M059J (cell line): ENCODE measurements at places on chromosomes 5 and 9. TPM values are rescaled to one million over a fixed set of nuclear protein-coding genes. Genes with fewer than 3 reads are reported as not detected.
A peak's percentile ranks its signal among the peaks of the same experiment; 100 is the strongest.

TRIM36 gene
- total RNA-seq = 1.6 and 3.6 TPM in 2 replicates

ELOVL7 gene
- 7.1 and 8.0 TPM in 2 replicates for total RNA-seq

PCDHB6 gene
- 0.49 and 0.62 TPM in 2 replicates for total RNA-seq

PLEKHG4B gene
- total RNA-seq = 5.7 and 9.9 TPM in 2 replicates

DNA sequence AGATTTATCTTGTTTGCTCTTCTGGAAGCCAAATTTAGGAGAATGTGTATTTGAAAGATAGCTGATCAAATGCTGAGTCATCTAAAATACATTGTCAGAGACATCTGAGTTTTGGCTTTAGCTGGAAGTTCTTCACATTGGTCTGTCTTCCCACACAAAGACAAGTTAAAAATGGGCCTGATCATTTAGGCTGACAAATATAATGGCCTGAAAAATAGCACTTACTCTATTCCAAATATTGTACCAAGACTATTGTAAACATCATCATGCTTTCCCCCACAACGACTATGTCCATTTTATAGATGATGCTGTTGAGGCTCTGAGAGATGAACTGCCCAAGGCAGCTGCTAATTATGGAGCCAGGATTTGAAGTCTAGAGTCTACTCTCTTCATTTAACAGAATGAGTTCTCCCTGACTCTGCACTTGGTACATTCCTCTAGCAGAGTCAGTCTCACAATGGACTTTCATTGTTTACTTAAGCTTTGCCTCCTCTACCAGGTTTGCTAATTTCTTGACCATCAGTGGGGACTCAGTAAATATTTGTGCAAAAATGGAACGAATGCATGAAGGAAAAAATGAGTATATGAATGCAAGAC is 619.4 kb upstream of the KLF4 start:
- no peak for DNase-seq

- DNase-seq = no peak
These were observed 275.2 kb upstream of the CDH9 start for GRCh38 chr5:27313549-27313948.

DNA sequence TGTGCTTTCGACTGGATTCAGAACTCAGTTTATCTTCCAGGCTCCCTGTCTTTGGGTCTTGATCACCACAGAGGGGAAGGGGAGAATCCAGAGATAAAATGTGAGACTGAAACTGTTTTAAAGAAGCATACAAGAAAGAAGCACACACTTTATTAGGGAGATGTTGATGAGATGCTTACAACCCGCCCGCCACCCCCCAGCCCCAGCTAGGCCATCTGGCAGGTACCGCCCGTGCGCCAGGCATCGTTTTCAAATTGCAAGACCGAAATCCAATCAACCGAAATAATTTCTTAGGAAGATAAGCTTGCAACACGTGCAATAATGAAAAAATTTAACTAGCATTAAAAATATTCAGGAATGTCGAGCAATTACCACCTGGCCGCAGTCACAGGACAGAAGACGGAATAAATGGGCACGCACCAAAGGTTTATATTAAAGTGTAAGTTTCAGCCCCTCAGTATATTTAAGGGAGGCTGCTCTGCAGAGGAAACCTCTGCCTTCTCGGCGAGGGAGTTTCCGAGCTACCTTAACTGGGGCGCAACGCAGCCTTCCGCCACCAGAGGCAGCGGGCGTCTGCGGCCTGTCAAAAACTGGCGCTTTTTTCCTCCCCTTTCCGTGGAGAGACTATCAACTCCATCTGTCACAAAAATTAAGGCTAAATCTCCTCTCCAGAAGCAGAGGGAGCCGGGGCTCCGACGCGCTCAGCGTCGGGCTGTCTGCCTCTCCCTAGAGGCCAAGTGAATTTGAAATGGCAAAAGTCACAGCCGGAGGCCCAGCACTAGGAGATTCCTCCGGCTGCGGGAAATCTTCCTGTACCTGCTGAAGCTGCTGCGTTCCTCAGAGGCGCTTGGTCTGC is 996 bp upstream of the GAS1 start:
- DNase-seq = peak; percentile 79

- DNase-seq = no peak
These were observed 53.9 kb upstream of the AFAP1L1 start for GRCh38 chr5:149217803-149218155.

GRCh38 chr5:31531543-31531887 is 378 bp downstream of the DROSHA start:
- DNase-seq = peak; percentile 39

DNA sequence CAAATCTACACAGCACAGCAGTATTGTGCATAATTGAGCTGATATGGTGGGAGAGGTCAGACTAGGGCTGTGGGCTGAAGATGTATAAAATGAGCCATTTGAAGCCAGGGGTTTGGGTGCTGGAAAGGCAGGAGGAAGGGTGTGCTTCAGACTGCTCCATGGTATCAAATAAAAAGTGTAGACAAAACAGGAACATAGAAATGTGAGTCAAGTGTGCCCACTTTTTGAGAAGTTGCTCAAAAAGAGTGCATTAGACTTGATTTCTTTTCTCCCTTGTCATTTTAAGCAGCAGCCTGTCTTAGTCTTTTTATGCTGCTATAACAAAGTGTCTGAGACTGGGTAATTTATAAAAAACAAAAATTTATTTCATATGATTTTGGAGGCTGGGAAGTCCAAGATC is 55.8 kb upstream of the ZFAND5 start:
- no peak for DNase-seq

DNA sequence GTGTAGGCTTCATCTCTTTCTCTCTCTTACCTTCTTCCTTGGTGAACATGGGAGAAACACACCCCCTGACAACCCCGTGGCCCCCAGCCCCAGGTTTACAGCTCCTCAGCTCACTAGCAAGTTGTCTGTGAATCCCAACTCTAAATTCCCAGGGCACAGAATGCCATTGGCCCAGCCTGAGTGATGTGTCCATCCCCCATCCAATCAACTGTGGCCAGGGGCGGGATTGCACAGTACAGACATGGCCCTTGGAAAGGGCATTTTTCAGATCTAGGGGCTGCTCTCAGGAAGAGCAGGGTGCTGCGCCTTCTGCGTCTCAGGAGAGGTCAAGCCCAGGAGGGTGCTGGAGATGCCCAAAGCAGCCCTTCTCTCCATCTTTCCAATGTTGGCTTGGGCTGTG is 48.2 kb upstream of the ASS1 start:
- DNase-seq = no peak

DNA sequence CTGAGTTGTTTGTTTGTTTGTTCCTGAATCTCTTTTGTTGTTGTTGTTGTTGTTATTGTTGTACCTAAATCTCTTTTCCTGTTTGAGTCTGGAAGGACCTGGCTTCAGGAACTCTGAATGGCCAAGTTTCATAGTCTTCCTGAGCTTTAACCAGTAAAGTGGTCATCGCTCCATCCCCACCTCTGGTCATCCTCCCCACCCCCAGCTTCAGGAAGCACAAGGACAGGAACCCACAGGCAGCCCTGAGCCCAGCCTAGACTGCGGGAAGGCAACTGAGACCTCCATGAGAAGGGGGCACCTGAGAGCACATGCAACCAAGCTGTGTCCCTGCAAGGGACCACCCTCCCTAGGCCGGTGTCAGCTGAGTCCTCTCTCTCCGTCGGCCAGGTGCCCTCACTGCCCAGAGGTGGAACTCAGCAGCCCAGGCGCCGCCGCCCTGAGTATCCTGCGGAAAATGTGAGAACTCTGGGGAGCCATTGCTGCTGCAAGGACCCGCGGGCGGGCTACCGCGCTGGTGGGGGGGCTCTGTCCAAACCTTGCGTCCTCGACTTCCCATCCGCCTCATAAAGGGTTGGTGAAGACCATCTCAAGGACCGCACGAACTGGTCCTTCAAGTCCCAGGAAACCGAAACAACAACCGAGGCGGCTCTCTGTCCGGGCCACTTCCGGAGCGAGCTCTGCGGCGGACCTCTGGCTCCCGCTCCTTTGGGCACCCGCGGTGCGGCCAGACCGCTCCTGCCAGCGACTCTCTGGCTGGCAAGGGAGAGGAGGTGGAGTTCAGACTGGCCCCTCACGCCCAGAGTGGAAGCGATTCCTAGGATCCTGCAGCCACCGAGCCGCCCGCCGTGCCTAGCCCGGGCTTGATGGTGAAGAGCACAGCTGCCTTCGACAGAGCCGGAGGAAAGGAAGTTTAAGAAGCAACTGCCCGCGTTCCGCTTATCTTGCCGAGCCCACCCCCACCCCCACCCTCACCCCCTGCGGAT is 4.2 kb downstream of the BARX1 start:
- peak; percentile 64 for DNase-seq

- DNase-seq = peak; percentile 14
These were observed 11.5 kb downstream of the STKLD1 start for GRCh38 chr9:133387680-133388079.

DNA sequence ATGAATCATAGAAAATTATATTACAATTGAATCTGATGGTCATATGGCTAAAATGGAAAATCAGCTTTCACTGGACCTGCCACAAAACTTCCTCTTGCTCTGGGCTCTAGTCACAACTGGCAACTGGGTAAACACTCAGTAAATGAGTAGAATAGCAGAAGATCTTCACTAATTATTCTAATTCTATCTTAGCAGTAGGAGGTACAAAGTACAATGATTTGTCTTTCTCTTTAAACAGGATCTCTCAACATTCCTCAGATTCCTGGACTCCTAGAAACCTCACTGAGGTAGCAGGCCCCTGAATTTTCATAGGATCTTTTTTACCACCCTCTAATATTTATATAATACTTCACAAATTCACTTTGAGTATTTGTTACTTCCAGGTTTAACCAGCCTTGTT is 239.9 kb upstream of the SMARCA2 start:
- DNase-seq = no peak

- no peak for DNase-seq
These were observed 23.2 kb downstream of the CDKN2A start for GRCh38 chr9:21970800-21971640.

GRCh38 chr5:181114844-181115778 is 15.9 kb downstream of the OR2V1 start:
- DNase-seq = peak; percentile 24

DNA sequence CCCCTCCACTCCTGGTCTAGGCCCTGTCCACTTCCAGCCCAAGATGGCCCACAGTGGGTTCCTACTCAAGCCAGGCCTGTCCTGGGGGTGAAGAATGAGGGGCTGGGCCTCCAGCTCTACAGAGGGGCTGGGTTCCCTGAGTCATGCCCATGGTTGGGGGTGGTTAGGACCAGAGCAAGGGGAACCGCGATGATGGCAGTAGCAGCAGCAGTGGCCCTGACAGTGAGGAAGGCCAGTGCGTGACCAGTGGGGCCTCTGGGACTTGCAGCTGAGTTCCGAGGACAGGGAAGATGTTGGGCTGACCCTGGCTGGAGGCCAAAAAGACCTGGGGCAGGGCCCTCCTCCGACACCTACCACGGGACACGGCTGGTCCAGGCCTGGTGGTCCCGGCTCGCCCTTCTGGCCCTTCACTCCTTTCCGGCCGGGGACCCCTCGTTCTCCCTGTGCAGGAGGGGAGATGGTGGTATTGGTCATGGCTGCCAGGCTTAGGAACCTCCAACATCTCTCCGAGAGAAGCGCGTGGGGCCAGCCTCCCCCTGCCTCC is 9.2 kb upstream of the PHYKPL start:
- no peak for DNase-seq

DNA sequence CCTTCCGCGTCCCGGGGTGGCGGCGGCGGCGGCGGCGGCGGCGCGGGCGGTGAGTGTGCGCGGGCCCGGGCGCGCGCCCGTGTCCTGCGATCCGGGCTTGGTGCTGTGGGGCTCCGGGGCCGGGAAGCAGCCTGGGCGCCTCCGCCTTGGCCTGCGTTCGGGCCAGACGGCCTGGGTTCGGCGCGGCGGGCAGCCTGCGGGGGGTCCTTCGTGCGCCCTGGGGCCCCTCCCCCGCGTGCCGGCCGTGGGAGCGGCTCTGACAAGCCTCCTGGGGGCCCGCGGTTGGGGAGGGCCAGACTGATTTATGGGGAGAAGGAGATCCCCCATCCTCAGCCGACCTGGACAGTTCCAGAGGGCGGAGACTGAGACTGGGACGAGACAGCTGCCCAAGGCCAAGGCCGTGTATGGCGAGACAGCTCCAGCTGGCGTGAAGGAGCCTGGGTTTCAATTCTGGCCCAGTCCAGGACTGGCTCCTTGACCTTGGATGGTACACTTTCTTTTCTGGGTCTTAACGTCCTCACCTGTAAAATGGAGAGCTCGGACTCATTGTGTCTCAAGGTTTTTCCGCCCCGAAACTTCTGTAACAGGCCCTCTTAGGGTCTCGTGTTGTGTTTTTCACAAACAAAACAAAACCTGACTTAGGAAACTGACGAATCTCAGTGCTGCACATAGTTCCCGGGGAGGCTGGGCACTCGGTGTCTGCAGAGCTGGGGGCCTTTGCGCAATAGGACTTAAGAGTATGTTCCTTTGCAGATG is 603 bp downstream of the TMEM268 start:
- peak; percentile 74 for DNase-seq

GRCh38 chr5:14183187-14183939 is 40.2 kb downstream of the TRIO start:
- no peak for DNase-seq

- DNase-seq = no peak
These were observed 457.3 kb upstream of the DMAC1 start for GRCh38 chr9:8256880-8257279.

- DNase-seq = no peak
These were observed 266.0 kb upstream of the PTGER4 start for GRCh38 chr5:40413743-40414142.

DNA sequence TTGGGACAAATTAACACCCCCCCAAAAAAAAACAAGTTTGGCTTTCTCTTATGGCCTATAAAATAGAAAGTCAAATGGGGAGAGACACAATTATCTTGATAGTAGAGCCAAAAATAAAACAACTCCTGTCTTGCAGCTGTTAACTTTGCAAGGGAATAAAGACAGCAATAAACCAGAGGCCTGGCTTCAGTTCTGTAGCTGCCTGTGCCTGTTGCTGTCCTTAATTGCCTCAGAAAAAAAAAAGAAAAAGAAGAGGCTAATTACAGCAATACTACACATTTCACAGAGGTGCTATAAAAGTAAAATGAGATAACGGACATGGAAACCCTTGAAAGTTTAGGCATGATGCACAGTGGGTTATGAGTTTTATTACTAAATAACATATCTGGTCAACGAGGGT is 170.7 kb upstream of the IRX1 start:
- DNase-seq = no peak

DNA sequence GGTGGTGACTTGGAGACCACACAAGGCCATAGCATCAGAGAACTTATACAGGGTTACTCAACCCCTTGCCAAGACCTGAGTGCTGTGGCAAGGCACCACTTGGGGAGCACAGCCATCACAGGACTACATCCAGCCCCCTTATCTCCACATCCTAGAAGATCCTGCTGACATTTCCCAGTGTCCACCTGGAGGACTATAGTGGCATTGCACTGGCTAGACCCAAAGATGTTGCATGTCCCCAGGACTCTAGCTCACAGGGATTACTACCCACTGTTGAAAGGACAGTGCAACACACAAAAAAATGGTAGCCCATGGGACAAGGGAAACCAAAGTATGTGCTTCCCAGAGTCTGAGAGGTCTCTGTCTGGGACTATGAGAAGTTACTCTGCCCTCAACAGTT is 411.1 kb upstream of the NUDT12 start:
- DNase-seq = no peak

- no peak for DNase-seq
These were observed 25.1 kb downstream of the PPIP5K2 start for GRCh38 chr5:103145196-103145595.

DNA sequence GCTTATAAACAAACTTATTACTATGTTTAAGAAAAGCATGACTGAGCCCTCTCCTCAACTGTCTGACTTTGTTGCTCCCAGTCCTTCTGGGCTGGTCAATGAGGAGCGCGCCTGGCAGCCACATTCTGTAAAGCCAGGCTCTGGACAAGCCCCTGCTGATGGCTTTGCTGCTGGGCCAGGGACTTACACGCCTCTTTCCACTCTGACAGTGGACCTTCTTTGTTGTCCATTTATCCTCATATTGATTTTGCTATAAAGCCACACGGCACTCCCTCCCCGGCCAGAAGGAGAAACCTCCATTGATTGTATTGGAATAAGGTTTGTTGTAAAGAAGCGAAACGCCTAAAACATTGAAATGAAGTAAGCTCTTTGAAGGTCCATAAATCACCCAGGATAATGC is 50.6 kb downstream of the C5orf15 start:
- DNase-seq = no peak
